ENCODE measurements at places on chromosomes 13 and 19.

DNA sequence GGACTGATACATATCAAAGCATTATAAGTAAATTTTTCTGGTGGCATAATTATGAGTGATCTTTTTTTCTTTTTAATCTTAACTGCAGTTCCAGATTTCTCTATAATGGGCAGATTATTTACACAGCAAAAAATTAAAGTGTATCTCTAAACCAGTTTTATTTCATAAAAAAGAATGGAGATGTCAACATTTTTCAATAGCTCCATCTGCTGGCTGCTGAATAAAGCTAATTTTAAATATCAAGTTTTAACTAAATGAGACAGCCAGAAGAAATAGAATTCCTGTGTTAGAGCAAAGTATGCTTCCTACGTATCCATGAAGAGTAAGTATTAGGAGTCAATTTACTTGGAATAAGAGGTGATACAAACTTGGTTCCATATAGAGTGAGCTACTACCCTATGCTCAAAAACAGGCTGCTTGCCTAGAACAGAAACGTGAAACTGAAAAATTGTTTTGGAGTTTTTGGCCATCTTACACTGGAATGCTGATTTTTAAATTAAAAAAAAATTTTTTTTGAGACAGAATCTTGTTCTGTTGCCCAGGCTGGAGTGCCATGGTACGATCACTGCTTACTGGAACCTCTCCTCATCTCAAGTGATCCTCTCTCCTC, 5.0 kb upstream of the PDS5B start:
- DNase-seq, result peak; percentile 48

DNA sequence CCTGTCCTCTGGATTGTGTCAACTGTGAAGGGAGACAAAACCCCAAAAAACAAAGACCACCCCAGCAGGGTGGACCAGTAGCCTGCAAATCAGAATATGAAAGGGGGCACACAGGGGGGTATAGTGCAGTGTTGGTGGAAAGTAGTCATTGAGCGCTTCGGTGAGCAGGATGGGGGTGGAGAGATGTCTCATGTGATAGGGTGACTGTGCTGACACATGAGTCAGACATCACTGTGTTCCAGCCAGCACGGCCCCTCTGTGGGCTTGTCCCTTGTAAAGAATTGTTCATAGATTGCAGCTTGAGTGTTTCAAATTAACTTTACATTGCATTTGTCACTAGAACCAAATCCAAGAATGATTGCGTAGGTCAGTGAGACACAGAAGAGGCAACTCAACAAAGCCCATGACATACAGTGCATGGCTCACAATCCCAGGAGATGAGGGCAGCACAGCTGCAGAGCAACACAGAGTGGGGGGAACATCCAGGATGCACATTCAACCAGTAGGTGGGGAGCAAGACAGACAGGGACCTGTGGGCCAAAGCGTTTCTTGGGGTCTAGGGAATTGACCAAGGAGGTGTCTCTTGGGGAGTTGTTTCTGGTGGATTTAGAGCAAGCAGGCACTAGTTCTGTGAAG, 7.5 kb downstream of the ZNF440 start:
- peak; percentile 80 for DNase-seq

GRCh38 chr13:28539625-28540286, 44.8 kb upstream of the FLT1 start:
- DNase-seq, result no peak

DNA sequence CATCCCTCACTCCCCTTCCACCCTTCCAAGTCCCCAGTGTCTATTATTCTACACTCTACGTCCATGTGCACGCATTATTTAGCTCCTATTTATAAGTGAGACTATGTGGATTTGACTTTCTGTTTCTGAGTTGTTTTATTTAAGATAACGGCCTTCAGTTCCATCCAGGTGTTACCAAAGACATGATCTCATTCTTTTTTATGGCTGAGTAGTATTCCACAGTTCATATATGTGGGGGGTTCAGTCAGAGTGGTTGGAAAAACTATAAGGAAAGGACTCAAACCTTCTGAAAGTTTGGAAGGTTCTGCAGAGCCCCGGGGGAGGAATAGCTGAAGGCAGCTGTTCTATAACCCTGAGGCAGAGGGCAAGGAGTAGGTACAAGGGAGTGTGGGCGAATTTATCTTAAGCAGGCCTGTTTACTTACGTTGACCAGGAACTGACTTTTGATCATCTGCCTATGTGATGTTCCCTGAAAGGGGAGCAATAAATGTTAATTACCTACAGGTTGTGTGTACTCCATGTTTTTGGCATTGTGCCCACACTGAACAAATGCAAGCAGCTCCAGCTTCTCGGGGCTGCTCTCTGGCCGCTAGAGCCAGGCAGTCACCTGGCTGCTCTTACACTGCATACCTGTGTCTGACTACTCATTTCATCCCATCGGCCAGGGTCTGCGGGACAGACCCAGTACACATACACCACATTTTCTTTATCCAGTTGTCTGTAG, 13.5 kb upstream of the ADGRE1 start:
- DNase-seq, result no peak

GRCh38 chr13:30808600-30808999, 73.3 kb downstream of the ALOX5AP start:
- peak; percentile 43 for DNase-seq

- DNase-seq, result no peak
These were observed at the start of gene C2CD4C for GRCh38 chr19:408902-409515. Gene C2CD4C, minus strand, starts transcription at chr19:409147. Its CDS starts 786 bp downstream, at chr19:408361.

DNA sequence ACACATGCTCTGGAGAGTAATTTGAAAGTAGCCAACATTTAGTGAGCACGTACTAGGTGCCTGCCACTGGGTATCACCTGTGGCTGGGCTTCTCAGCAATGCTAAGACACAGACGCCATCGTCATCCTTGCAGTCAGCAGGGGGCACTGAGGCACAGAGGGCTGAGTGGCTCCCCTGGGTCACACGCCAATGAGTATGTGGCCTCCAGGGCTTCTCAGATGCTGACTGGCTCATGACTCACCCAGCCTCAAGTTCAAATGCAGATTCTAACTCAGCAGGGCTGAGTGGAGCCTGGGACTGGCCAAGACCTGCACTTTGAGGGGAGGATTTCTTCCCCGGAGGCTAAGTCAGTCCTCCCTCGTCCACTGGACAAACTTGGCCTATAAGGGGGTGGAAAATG, 115.1 kb upstream of the CACNA1A start:
- peak; percentile 97 for DNase-seq

Measured in fibroblast of mammary gland (primary cell).